Neural progenitor cell (in vitro differentiated cells): ENCODE measurements at places on chromosomes 3 and 15.

DNA sequence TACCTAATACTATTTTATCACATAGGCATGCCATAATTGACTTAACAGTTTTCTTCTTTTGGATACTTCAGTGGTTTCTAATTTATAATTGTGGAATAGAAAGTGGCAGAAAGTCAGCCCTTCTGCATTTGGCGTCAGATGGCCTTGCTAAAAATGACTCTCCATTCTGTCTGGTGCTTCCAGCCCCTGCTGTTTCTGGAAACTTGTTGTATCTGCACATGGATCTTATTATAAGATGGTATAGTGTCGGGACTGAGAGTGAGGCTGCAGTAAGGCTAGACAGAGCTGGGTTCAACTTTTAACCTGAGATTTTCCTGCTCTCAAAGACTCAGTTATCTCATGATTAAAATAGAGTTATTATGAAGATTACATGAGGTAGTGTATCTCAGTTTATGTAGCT, 74.8 kb upstream of the WDR72 start:
- DNase-seq = no peak

GRCh38 chr15:89395996-89396395, 61.4 kb upstream of the POLG start:
- DNase-seq = no peak

DNA sequence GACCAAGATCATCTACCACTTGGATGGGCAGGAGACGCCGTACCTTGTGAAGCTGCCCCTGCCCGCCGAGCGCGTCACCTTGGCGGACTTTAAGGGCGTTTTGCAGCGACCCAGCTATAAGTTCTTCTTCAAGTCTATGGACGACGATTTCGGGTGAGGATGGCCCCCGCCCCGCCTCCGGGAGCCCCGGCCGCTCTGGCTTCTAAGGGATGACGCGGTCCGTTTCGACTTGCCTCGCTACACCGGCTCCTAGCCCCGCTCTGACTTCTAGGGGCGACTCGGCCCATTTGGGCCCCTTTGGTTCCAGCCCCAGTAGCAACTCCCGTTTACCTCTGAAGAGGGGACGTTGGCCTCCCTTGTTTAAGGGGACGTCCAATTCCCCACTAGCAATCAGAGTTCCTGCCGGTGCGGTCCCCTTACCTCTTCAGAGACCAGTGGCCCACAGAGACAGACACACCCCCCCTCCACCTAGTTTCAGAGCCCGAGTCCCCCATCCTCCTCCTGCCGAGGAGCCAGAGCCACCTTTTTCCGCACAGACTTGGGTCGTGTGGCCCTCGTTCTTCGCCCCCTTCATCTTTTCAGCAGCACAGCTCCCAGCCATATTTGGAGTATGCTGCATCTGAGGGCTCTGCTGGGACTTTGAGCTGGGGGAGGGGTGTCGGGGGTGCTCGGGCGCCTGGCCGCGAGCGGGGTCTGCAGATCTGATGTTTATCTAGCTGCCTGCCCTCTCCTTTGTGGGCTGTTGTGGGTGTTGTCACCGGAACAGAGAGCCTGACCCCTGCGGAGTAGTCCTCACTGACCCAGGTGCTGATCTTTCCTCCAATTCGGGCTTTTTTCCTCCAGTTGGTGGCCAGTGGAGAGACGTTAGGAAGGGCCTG, 706 bp downstream of the DVL3 start:
- peak; percentile 62 for DNase-seq

DNA sequence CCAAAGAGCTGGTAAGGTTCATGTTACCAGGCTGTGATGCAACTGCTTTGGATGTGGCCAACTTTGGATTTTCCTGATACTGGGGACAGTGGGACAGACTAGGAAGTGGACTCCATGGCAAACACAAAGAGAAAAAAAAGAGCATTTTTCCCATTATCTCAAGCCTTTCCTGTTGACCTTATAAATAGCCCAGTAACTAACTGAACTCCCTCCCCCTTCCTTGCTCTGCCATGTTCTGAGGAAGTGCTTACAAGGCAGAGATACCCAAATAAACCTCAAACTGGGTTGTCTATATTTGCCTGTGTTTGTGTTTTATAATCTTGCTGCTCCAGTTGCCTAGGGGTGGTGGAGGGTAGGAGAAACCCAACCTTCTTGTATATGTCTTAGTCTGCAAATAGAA, 27.3 kb upstream of the SLC9A9 start:
- DNase-seq = no peak

- DNase-seq = no peak
Observed at GRCh38 chr3:8872261-8872660, 91.0 kb downstream of the RAD18 start.

DNA sequence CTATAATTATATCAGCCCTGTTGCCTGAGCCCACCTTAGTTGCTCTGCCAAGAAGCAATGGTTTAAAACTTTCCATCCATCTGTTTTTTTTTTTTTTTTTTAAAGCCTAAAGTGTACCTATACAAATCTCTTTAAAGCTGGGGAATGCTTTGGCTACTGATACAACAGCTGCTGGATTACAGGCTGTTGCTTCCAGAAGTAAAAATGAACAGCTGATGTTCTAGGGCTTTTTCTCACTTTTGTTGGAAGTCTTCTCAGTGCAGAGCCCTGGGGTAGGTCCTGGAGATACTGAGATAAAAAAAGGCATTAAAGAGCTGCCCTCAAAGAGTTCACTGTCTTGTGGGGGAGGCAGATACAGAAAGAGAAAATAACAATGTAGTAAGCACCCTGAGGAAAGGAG, 218.1 kb downstream of the NLGN1 start:
- DNase-seq = no peak

DNA sequence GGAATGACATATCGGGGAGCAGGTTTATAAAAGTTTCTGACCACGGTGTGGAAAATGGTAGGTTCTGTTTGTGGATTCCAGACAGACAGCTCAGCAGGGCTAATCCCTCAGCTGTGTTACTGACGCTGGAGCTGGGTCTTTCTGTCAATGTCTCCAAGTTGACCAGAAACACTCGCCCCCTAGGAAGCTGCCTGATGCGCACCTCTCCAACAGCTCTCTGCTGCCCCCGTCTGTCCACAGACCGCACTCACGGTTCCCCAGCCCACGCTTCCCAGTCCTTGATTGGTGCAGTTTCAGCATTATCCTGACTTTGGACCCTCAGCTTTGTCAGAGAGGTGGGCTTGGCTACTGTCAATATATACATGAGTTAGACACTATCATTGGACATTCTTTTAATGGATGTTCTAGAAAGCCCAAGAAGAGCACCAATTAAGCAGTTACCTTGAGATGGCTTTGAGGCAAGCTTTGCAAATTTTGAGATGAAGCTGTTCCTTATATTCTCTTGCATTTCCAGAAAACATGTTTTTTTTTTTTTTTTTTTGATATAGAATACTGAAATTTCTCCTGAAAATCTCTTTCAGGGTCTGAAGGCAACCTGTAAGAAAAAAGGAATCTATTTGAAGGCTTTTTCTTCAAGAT, 98.9 kb upstream of the TBC1D5 start:
- DNase-seq = peak; percentile 88

DNA sequence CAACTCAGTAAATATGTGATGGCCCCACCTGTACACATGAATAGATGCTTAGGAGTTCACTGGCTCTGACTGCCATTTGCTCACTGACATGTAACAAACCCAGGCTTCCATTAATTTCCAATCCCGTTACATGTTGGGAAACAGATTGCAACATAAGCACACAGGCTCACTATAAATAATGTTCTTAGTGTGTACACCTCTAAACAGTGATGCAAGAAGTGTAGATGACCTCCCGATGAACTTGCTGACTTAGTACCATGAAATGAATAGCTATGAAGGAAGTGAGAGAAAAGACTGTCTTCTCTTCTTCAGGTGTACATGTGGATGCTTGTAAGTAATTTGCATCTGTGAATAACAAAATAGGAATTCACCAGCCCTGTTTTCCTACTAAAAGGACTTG, 21.4 kb upstream of the FSIP1 start:
- no peak for DNase-seq

GRCh38 chr3:187015903-187016638, 85.7 kb downstream of the ST6GAL1 start:
- DNase-seq = no peak

DNA sequence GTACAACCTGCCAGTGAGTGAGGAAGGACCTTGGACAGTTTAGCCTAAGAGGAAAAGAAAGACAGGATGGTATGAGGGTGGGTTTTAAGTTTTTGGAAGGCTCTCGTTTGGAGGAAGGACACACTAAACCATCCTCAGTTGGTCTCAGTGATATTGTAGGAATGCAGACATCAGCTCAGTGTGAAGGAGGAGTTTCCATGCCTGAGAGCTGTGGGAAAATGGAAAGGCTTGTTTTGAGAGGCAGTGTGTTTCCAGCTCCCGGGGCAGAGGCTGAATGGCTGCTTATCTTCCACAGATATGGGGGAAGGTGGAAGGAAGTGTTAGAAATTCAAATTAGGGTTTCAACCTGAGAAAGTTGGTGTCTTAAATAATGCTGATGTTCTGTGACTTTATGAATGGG, 89.6 kb upstream of the MYZAP start:
- DNase-seq = no peak

GRCh38 chr3:179088306-179088705, 16.7 kb upstream of the ZMAT3 start:
- DNase-seq = no peak

GRCh38 chr15:49424954-49425353, 1.9 kb downstream of the FGF7 start:
- no peak for DNase-seq

DNA sequence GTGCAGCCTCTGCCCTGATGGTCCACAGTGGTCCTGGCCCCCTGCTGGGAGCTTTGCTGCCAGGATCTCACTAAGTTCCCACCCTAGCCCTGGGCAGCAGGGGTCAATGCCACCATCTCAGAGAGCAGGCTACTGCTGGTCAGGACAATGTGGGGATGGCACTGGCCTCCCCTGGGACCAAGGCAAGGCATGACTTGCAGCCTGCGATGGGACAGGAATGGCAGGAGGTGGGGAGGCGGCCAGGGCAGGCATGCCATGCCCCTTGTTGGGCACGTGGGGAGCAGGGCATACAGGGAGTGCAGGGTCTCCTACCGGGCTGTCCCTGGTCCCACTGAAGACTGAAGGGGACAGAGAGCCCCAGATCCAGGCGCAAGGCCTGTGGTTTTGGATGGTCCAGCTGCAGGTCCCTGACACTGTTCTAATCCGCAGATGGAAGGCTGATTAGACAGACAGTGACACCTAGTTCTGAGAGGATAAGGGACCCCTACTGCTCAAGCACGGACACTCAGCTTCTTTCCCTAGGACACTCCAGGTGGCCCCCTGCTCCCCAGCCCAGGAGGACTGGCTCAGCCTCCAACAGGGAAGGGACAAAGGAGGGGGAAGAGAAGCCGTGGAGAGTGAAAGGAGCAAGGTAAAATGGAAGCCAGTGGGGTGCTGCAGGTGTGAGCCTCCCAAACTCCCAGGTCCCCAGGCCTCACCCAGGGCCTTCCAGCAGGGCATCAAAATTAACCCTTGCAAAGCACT, 69.2 kb upstream of the RPL32 start:
- DNase-seq = no peak

- peak; percentile 29 for DNase-seq
Observed at GRCh38 chr15:92643849-92644815, 11.4 kb downstream of the FAM174B start.

DNA sequence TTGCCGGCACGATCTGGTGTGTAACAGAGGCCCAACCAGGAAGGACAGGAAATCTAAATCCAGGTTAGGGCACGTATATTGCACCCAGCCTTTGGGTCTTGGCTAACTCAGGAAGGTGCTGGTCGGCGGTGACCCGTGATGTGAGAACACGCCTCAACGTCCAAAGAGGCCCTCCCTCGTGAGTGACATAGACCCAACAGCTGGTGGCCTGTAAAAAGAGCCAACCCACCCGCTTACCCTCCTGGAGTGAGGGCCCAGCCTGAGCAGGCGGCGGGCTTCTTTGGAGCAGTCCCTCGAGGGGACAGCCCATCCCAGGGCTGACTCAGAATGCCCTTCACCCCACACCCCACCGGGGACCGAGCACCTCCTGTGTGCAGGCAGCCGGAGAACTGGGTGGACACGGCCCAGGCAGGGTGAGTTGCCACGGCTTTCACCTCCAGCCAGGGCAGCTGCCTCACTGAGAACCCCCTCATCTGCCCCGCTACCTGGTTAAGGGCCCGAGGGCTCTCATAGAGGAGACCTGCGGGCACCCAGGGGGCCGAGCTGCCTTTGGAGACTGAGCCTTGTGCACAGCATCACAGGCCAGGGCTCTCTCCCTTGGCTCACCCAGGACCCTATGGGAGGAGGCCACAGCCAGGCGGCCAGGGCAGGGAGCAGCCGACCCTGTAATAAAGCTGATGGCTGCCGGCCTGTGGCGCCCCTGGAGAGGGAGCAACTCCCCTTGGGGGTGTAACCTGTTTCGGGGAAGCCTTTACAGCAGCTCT, 41.8 kb downstream of the ZNF710 start:
- DNase-seq = peak; percentile 64

DNA sequence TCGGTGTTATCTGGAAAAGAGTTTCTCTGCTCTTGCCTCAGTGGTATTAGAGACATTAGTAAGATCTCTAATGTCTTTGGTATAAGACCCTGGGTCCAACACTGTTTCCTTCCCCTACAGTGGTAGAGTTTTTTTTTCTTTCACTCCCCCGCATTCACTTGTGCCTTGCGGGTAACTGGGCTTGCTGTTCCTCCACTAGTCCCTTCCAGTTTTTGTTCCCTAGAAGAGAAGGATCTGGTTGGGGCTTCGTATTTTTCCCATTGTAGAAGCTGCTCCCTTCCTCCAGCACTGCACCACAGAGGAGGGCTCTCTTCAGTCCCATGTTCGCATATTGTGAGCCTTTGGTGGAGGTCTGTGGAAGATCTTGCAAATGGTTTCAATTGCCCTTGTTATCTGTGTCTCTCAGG, 13.7 kb downstream of the CTDSPL2 start:
- DNase-seq = no peak

DNA sequence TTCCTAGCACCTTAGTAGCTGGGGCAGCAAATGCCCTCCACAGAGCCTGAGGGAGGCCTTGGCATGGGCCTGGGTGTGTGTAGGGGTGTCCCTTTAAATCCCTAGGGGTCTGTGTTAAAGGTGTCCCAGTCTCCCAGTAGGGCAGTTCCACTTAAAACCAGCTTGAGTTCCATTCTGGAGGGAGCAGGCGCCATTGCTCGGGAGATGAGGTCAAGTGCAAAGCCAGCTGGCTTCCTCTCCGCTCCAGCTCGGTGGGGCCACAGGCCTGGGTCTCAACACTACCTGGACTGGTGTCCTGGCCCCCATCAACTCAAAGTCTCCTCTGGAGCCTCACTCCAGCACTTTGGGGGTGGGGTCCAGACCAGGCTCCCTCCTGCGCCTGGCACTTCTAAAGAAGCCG, 25.2 kb downstream of the FEM1B start:
- no peak for DNase-seq

- DNase-seq = no peak
Observed at GRCh38 chr15:33858836-33859235, 109.5 kb upstream of the CHRM5 start.

GRCh38 chr3:4776980-4777581, 202.2 kb upstream of the BHLHE40 start:
- DNase-seq = no peak

- DNase-seq = no peak
Observed at GRCh38 chr3:162994165-162994564, 1497.6 kb downstream of the OTOL1 start.
